Dorsolateral prefrontal cortex (tissue), 122 donors: ENCODE measurements at places on chromosomes 16 and 17. TPM values are rescaled to one million over a fixed set of nuclear protein-coding genes. Genes with fewer than 3 reads are reported as not detected.

Gene UNC13D
- total RNA-seq = 8.8 TPM

Gene TAF15
- 155 TPM for total RNA-seq

Gene GSE1
- 62.8 TPM for total RNA-seq

Gene SCGB1C2
- not detected for total RNA-seq

Gene PLA2G10
- not detected for total RNA-seq

Gene NPIPA8
- 0.43 TPM for total RNA-seq

Gene ACSM5
- 8.4 TPM for total RNA-seq

Gene TLCD2
- total RNA-seq = 1.2 TPM

Gene GCGR
- not detected for total RNA-seq

Gene PPP1R27
- not detected for total RNA-seq

Gene STAT5A
- total RNA-seq = 9.2 TPM

Gene BAHCC1
- 37.8 TPM for total RNA-seq

Gene GINS3
- 2.8 TPM for total RNA-seq

Gene OTOP2
- total RNA-seq = not detected

Gene TBC1D3B
- total RNA-seq = 19.6 TPM

Gene SLC16A13
- total RNA-seq = 1.0 TPM

Gene BIRC5
- 0.93 TPM for total RNA-seq

Gene DNAI2
- not detected for total RNA-seq

Gene MLYCD
- 8.0 TPM for total RNA-seq

Gene MYH11
- 33.6 TPM for total RNA-seq

Gene VWA3A
- 30.7 TPM for total RNA-seq

Gene ATP2C2
- total RNA-seq = 4.7 TPM

Gene CLN3
- 20.0 TPM for total RNA-seq

Gene CBLN1
- total RNA-seq = 2.5 TPM

Gene TBC1D3C
- 9.5 TPM for total RNA-seq

Gene ZNF785
- total RNA-seq = 39.5 TPM

Gene CA5A
- 1.6 TPM for total RNA-seq

Gene TELO2
- 29.8 TPM for total RNA-seq

Gene PRCD
- 22.4 TPM for total RNA-seq

Gene KRT12
- not detected for total RNA-seq

Gene NPIPA3
- 9.1 TPM for total RNA-seq

Gene MAF
- total RNA-seq = 29.4 TPM

Gene SLC6A4
- total RNA-seq = 0.28 TPM

Gene WFIKKN1
- 2.3 TPM for total RNA-seq

Gene FAM117A
- 6.1 TPM for total RNA-seq

Gene CHST4
- 0.21 TPM for total RNA-seq

Gene MARVELD3
- total RNA-seq = not detected

Gene CACNA1H
- 9.8 TPM for total RNA-seq

Gene CALB2
- total RNA-seq = 38.3 TPM
